ENCODE measurements at places on chromosomes 7 and 10.

DNA sequence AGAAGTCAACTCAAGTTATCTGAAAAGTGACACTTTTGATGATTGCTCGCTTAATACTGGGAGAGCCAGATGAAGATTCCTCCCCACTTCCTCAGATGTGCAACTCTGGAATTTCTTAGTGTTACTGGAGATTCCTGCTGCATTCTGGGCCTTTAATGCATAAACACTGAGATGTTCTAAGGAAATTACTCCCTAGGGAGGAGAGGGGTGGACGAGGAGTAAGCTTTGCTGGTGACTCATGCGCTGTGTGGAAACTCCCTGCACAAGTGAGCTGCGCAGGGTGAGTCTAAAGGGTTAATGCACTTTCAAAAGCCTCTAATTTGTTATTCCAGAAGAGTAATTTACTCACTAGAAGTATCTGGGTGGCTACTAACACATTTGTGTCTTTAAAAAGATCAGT, 46.3 kb downstream of the EGFR start:
- no peak for DNase-seq

DNA sequence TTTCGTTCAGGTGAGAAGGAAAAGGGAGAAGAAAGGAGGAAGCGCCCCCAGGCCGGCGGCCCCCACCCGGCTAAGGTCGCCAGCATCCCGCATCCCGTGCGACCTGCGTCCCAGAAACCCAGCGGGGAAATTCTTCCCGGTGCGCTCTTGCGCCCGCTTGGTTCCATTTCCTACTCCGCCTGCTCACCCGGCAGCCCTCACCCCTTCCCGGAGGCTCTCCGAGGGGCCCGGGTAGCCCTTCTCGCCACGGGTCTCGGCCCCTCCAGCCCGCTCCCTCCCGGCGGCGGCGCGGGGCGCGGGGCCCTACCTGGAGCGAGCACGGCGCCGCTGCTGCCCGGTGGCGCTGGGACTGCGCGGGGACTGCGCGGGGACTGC, at the start of gene PRKCQ:
Gene PRKCQ, minus strand, starts transcription at position 373 of the 375 bp plus-strand sequence. CDS start 65,141 bp downstream, outside the sequence.
- DNase-seq, result no peak

DNA sequence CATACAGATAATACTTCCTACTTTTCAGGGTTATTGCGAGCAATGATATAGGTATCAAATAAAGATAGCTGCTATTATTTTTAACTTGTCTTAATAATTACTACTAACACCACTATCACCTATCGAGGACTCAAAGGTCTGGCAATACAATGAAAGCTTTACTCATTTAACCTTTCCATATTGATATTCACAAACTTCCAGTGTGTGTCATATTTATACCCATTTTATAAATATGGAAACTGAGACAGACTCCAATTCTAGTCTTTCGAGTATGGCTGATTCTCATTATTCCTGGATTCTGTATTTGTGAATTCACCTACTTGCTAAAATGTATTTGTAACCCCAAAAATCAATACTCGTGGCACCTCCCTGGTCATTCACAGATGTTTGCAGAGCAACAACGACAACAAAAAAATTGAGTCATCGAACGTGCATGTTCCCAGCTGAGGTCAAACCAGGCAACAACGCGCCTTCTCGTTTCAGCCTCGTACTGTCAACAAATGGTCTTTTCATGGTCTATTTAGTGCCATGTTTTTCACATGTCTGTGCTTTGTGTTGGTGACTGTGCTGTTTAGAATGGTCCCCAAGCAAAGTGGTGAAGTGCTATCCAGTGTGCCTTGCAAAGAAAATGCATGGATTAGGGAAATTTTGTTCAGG, 51.7 kb downstream of the SMURF1 start:
- no peak for DNase-seq

DNA sequence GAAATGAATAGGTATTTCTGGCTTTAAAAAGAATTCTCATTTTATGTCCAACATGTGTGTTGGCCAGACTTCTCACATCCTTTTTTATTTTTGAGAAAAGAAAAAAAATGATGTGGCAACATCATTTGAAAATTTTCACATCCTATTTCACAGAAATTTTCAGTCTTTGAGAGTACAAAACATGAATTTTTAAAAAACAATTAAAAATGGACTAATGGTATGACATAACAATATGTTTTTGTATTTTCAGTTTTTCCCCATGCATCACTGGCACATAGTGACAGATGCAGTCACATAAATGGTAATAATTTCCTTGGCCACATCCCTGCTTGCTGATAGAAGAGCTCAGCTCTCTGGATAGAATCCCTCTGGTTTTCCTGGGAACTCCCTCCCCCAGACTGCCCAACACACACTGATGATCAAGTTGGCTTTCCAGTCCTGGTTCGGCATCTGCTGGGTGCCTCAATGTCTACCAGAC, 188.5 kb upstream of the AGR3 start:
- DNase-seq, result no peak

DNA sequence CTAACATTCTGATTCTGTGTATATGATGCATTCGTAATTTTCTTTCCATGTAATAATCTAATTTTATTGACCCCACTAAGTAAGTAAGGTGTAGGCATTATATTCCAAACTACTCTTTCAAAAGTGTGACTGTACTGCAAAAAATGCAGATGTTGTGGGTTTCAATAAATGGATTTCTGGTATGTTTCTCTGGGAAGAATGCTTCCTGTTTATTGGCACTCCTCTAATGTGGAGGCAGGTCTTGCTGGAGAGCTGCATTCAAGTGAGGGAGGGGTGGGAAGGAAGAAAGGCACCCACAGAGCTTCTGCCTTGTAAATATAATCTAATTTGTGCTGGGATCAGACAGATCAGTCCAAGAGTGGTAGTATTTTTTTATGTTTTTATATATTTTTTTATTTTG, 23.9 kb downstream of the ST7 start:
- DNase-seq, result no peak

DNA sequence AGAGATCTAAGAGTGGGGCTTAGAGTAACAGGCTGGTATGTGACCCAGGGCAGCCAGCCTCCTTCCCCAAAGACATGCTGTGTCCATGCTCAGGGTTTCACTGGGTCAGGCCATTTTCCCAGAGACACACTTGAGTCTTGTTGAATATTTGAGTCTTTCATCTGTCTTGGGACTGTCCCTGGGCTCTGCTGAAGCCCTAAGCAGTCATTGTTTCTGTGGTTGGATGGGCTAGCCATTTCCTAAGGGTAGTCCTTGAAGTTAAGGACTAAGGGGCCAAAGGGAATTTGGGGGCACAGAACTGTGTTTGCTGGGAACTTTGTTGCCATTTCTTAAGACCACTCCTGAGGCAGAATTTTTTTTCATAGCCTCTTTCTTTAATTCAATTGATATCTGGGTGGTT, 98.4 kb upstream of the SAMD8 start:
- no peak for DNase-seq

DNA sequence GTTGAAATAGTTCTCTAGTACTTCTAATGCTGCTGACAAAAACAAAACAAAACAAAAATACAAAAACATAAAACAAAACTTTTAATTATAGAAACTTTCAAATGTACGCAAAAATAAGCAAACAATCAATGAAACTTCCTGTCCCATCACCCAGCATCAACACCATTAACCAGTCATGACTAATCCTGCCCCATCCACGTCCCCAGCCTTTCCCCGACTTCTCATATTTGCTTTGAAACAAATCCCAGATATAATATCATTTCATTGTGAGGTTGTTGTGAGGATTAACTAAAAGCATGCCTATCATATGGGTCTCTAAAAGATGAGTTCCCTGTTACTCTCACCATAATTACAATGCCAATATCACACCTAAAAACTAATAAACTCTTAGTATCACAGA, 55.7 kb downstream of the CSTF2T start:
- no peak for DNase-seq

DNA sequence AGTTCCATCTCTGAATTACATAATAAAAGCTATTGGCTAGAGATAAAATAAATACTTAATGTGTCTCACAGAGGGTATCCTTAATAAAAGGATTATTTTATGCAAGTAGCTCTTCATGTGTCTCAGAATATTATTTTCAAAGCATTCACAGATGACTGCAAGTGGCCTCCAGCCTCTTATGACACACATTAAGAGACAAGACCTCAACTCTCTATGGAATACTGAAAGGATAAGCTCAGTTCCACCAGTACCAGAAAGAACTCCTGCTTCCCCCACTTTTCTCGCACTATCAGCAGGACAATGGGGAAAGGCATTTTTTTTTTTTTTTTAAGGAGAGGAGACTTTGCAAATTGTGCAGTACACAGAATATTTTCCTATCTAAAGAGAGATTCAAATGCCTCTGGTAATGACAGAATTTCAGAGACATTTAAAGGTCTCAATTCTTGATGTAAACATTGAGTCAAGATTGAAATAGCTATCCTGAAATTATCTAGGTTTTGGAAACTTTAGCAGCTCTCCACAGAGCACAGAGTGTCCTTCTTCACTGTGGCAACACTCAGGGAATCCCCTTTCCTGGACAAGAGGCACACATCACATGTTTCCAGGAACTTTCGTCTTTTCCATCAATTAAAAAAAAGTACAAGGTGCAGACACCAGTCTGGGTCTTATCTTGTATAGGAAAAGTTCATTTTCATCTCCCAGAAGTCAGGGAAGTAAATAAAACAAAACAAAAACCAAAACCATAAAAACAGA, 122.0 kb upstream of the ANK3 start:
- DNase-seq, result no peak

GRCh38 chr10:93703841-93704240, 1.4 kb upstream of the FRA10AC1 start:
- no peak for DNase-seq

GRCh38 chr7:23404546-23405239, 65.6 kb downstream of the IGF2BP3 start:
- DNase-seq, result no peak

DNA sequence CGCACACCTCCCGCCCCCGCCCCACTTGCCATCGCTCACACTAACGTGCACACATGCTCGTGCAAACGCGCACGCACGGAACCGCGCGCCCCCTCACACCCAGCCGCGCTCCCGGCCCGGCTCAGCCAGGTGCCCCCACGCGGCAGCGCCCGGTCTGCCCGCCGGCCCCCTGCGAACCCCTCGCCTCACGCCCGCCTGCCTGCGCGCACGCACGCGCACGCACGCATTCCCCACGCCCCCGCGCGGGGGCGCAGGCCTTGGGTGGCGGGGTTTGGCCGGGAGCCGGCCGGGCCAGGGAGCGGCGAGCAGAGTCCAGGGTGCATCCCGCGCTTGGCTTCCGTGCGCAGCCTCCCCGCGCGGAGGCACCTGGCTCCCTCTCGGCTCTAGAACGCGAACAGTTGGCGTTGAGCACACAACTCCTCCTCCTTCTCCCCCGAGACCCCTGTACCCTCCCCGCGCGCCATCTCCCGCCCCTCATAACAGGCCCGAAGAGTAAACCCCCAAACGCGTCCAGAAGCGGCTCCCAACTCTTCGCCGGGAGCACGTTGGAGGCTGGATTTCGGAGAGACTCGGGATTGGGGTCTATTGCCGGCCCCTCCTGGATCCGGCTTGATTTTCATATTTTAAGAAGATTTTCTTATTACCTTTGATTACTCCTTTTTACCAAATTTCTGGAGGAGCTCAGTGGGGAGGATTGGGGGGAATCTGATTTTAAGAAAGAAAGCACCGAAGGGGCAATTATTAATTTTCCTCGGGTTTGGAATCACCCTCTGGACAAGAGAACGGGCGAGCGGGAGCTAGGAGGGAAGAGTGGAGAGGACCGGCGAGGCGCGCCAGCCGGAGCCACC, 527 bp upstream of the SORCS3 start:
- DNase-seq, result no peak

GRCh38 chr7:81583882-81584533, 185.8 kb downstream of the HGF start:
- no peak for DNase-seq

DNA sequence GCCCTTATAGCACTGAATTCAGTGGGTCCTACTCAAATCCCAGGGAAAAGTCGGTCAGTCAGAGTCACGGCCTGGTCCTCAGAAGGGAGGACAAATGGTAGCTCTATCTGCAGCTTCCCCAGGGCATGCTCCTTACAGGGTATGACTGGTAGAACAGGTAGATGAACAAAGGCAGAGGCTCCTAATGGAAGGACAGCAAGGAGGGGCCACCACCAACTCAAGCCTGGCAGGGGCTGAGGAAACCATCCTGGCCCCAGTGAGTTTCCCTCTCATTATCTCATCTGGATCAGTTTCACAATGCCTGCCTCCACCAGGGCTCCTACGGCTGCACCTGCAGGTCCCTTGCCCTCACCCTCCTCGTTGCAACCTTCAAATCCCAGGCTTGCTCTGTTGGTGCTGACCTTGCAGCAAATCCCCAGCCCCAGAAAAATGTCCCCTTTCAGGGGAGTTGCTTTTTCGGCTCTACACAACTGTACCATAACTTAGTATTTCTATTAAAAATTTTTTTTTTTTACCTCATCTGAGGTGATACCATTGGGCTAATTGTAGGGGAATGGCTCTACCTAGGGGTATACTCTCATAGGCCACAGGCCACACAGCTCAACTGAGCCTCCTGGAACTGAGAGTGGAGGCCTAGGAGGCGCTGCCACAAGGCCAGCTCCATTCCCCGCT, 2.4 kb upstream of the MYO1G start:
- no peak for DNase-seq

DNA sequence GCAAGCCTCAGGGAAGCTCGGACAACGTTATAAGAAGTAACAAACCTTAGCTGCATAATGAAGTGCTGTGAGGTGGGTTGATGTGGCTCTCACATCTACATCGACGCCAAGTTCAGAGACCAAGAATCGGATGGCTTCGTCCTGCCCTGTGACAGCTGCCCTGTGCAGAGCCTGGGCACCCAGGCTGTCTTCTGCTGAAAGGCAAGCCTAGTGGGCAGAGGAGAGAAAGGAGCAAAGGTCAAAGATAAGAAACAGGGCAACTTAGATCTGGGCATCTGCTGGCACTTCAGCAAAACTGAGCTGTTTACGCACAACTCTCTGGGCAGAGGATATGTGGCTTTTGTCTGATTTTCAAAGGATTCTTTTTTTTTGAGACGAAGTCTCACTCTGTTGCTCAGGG, 6.7 kb downstream of the ANKRD16 start:
- no peak for DNase-seq

- DNase-seq, result no peak
Observed at GRCh38 chr7:47552621-47553020, 29.3 kb downstream of the TNS3 start.

- DNase-seq, result no peak
Observed at GRCh38 chr10:127227663-127228062, 31.3 kb upstream of the INSYN2A start.

DNA sequence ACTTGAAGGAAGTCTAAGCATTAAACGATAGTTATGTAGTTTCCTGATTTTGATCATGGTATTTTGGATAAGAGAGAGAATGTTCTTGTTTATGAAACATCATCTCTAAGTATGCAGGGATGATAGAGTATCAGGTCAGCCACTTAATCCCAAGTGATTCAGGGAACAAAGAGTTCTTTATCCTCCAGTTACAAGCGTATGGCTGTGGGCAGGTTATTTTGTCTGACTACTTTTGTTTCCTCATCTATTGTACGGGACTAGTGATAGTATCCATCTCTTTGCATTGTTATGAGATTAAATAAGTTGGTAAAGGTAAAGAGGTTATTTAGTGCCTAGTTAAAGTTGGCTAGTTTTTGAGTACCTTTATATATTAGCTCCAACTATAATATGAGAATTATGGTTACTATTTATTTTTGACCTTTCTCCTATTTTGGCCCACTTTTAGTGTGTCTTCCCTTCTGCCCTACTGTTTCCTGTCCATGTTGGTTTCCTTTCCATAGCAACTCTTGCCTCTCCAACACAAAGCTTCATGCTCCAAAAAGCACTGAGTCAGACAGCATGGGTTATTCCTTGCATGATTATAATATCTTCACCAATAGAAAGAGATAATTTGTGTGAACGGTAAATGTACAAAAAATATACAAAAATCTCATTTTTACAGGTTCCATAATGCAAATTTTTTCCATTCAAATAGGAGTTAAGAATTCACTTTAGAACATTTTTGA, 65.4 kb downstream of the SP8 start:
- no peak for DNase-seq

- DNase-seq, result no peak
Observed at GRCh38 chr7:128025380-128025779, 5.9 kb downstream of the LRRC4 start.
